ENCODE measurements at places on chromosomes 1 and 21.

DNA sequence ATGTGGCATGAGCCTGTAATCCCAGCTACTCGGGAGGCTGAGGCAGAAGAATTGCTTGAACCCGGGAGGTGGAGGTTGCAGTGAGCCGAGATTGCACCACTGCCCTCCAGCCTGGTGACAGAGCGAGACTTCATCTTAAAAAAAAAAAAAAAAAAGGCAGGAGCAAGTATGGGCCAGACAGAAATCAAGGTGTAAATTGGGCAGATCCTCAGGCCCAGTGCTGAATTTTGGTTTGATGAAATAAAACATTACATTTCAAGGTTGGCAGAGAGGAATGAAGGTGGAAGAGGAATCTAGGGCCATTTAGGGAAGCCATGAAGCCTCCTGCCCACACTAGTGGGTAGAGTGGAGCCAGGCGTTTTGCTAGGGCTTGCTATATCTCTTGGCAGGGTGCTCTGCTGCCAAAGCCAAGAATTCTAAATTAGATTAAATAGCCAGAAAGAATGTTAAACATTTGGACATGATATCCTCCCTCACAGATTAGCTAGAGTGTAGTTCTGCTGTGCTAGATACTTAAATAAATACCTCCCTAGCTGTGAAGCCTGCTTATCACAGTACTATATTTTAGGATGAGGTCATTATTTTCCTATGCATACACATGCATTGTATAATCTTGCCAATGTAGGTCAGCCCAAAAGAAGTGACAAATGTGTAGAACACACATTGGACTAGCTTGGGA, 16.6 kb upstream of the LGALS8 start:
- DNase-seq = no peak

DNA sequence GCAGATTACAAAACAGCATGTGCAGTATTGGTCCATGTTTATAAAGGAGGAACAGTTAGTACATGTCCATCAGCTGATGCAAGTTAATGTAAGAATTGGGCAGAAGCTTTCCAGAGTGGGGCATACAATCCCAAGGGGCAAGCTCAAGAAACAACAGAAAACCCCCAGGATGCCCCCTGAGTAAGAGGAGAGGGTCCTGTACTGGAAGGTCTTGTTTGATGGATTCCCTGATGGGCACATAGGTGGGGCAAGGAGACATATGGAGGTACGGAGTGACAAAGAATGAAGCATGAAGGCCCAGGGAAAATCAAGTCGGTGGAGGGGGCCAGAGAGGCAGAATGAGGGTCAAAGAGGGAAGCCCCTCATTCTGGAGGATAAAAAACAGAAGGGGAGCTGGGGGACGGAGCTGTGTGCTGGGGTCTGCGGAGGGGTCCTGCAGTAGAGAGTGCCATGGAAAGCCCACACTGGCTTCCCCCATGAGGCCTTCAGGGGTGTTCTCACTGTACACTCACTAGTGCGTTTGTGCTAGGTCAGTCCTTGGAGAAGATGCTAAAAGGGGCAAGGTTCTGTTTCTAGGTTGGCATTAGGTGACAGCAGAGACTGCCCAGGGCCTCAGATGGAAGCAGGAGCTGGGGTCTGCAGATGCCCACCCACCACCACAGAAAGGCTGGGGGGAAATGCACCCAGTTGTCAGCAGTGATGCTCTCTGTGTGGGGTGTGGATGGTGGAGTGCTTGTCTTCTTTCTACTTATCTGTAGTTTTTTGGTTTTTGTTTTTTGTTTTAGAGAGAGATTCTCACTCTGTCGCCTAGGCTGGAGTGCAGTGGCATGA, 12.5 kb upstream of the MATN1 start:
- no peak for DNase-seq

- DNase-seq = no peak
Observed at GRCh38 chr1:2606396-2606880, 19.9 kb downstream of the PRXL2B start.

- DNase-seq = no peak
Observed at GRCh38 chr21:29829564-29830275, 110.1 kb downstream of the GRIK1 start.

GRCh38 chr1:38529946-38530345, 329.6 kb downstream of the RRAGC start:
- DNase-seq = no peak

DNA sequence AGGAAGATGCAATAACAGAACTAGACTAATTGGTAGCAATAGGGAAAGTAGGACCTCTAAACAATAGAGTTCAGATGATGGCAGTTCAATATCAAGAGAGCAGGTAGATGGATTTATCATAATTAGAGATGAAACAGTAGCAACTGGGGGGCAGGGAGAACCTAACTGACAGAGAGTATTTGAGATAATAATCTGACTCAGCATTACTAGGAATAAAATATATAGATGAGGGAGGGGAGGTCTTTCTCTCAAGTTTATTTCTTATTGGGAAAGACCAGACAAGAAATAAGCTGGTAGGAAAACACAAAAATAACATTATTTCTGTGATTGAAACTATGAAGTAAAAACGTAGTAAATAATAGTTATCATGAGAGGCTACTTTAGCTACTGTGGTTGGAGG, 1656.7 kb upstream of the B3GALT2 start:
- DNase-seq = no peak

DNA sequence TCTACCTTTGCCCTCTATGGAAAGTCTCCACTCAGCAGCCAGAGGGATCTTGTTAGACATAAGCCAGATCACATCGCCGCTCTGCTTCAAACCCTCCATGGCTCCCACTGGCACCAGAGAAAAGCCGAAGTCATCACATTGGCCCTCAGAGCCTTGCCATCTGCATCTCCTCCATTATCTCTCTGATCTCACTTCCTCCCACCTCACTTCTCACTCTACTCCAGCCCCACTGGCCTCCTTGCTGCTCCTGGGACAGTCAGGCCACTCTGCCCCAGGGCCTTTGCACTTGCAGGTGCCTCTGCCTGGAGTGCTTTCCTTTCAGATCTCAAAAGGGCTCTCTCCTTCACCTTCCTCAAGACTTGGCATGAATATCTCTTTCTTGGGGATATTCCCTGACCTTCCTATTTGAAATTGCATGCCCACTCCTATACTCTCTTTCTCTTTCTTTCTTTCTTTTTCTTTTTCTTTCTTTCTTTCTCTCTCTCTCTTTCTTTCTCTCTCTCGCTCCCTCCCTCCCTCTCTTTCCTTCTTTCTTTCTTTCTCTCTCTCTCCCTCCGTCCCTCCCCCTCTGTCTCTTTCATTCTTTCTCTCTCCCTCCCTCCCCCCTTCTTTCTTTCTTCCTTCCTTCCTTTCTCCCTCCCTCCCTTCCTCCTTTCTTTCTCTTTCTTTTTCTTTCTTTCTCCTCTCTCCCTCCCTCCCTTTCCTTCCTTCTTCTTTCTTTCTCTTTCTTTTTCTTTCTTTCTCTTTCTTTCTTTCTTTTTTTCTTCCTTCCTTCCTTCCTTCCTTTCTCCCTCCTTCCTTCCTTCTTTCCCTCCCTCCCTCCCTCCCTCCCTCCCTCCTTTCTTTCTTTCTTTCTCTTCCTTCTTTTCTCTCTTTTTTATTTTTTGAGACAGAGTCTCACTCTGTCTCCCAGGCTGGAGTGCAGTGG, 96.0 kb upstream of the CASZ1 start:
- no peak for DNase-seq

DNA sequence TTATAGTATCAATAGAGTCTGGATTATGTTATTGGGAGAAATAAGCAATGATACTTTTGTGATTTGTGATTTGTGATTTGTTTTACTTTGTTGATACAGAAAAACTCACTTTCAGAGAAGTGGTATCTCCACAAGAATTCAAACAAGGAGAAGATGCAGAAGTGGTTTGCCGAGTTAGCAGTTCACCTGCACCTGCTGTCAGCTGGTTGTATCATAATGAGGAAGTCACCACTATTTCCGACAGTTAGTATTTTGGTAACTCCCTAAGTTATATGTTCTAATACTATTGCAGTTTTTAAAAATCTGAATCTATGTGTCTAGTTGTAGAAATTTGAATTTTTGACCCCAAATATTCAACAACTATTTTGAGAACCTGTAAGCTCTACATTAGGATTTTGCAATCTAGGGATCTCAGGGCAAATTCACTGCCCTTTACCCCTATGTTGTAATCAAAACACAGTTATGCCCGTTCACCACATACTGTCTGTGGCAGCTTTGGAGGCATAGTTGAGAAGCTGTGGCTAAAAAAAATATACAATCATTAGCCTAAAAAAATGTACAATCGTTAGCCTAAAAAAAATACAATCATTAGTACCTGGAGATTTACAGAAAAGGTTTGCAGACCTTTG, 288.1 kb downstream of the NCAM2 start:
- no peak for DNase-seq

- DNase-seq = no peak
Observed at GRCh38 chr1:244758708-244759107, 76.8 kb upstream of the COX20 start.

DNA sequence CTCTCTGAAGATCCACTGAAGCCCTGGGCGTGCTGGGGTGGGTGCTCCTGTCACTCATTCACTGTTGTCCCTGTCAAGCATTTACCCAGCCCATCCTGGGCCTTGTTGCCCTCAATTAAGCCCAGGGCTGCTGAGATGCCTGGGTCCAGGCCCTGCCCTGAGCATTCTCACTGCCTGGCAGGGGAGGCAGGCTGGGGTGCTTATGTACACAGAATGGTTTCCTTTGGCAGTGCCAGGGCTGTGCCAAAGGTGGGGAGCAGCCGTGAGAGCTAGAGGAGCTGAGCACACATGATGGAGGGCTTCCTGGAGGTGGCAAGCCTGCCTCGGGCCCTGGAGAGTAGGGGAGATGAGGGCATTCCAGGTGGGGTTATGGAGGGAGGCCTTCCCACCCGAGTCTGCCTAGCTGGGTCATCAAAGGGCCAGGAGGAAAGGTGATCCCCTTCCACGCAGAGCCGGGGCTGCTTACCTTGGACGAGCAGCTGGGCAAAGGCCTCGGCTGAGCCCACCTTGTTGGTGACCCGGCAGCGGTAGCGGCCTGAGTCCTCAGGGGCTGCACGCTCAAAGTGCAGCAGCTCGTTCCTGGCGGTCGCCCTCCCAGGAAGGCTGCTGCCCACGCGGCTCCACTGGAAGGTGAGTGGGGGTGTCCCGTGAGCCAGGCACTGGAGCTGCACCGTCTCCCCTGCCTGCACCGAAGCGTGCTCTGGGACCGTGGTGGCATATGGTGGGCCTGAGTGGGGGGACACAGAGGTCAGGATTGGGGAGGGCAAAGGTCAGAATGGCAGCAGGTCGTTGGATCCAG, 26.5 kb downstream of the LDLRAD2 start:
- DNase-seq = no peak

DNA sequence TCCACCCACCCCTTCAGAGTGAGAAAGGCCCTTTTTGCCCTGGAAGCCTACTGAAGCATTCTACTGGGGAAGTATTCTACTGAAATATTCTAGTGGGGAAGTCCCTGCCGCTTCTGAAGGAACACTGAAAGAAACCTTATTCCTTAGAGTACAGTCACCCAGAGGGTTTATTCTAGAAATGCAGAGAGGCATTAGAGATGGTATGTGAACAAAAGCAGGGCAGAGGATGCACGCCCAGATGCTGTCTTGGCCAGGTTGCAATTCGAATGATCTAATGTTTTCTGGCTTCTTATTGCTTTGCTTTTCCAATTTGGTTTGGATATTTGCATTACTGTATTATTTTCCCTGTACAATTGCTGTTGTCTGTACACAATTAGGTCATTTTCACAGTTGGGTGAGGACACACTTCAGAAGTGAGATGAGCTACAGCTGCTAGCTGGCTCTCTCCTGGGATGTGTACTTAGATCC, 37.1 kb downstream of the CCN1 start:
- DNase-seq = no peak

DNA sequence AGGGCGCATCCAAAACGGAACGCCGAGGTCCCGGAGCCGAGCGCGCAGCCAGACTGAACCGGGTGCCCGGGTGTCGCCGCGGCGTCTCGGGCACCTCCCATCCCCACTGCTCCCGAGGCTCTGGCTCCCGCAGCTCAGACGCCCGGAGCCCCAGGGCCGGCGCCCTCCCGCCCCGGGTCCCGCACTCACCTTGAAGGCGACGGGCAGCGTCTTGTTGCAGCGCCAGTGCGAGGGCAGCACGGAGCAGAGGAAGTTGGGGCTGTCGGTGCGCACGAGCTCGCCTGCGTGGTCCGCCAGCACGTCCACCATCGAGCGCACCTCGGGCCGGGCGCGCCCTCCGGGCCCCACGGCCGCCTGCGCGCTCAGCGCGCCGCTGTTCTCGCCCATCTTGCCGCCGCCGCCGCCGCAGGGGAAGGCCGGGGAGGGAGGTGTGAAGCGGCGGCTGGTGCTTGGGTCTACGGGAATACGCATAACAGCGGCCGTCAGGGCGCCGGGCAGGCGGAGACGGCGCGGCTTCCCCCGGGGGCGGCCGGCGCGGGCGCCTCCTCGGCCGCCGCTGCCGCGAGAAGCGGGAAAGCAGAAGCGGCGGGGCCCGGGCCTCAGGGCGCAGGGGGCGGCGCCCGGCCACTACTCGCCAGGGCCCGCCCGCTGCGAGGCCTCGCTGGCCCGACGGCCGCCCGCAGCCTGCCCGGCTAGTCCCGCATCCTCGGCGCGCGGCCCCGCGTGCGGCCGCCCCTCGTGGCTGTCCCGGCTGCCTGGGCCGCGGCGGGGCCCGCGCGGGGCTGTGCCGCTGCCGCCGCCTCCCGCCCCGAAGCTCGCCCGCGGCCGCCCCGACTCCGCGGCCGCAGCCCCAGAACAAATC, 447 bp downstream of the RUNX3 start:
- DNase-seq = no peak

DNA sequence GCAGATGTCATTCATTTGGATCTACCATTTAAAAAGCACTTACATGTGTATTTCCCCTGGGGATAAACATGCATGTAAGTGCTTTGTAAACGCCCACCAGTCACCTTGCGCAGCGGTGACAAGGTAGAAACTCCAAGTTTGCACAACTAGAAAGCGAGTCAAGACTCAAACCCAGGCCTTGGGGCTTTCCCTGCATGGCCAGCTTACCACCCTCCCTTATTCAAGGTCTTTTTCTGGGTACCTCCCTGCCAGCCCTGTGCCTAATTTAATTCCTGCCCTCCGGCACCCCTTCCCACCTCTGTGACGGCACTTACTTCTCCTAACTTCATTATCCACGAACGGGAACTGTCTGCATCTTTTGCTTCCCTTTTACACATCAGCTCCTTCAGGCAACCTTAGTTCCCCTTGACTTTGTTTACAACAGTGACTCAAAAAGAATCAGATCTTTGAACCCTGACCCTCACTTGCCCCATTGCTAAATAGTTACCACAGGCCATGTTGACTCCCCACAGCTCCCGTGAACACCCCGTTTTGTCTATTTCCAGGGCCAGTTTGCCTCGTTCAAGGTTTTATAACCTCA, 138.3 kb upstream of the ETS2 start:
- no peak for DNase-seq

All from stimulated activated CD8-positive, alpha-beta memory T cell treated with anti-CD3 and anti-CD28 coated beads, Interleukin-7, amount 100 ng/mL, for 48 hours (primary cell).